Brain (organoid and tissue), 16 donors: ENCODE measurements at places on chromosomes 7 and 10.

- DNase-seq: no peak
These were observed 83.1 kb downstream of the FAS start for GRCh38 chr10:89073719-89074118.

DNA sequence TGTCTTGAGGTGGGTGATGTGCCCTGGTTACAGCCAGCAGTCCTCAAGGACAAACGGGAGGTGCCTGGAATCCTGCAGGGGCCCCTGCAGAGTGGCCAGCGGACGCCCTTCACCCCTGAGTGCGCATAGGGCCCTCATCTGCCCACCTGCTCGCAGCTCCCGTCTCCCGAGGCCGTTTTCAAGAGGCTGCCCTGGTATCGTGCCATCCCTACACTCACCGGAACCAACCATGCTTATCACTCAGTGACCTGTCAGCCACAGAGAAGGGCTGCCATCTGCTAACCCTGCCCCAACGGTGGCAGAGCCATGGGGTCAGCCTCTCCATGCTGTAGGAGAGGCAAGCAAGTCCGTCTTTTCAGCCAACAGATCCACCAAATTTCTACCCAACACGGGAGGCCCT, 122.0 kb downstream of the FAM53B start:
- no peak for DNase-seq

DNA sequence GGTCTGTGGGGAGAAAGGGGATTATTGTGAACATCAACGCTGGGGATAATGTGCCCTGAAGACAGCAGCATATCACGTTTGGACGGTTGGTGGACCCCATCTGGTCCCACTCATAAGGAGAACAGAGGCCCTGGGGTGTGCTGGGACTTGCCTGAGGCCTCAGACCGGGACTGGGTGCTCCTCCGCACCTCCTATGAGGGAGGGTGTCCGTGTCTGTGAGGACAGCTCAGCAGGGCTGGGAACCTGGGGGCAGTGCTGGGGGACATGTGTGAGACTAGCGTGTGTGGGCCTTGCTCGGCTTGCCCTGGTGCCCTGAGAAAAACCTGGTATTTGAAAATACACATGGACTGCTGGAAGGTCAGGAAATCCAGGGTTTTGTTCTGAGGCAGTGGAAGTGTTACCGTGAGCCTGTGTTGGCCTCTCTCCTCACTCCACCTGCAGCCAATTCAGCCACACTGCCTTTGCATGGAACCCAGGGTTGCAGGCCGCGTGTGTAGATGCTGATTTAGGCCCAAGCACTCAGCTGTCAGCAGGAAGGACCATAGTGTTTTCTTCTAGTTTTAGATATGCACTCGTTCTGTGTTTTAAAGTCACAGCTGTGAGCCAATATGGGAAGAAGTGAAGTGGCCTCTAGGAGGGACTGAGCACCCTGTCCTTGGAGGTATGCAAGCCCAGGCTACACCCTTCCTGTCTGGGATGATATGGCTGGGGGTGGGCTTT, 13.4 kb upstream of the SH2D4B start:
- peak; percentile 69 for DNase-seq

- no peak for DNase-seq
These were observed 46.4 kb downstream of the MYPN start for GRCh38 chr10:68155615-68156210.

- no peak for DNase-seq
These were observed 85.4 kb upstream of the GSDME start for GRCh38 chr7:24842449-24843241.

DNA sequence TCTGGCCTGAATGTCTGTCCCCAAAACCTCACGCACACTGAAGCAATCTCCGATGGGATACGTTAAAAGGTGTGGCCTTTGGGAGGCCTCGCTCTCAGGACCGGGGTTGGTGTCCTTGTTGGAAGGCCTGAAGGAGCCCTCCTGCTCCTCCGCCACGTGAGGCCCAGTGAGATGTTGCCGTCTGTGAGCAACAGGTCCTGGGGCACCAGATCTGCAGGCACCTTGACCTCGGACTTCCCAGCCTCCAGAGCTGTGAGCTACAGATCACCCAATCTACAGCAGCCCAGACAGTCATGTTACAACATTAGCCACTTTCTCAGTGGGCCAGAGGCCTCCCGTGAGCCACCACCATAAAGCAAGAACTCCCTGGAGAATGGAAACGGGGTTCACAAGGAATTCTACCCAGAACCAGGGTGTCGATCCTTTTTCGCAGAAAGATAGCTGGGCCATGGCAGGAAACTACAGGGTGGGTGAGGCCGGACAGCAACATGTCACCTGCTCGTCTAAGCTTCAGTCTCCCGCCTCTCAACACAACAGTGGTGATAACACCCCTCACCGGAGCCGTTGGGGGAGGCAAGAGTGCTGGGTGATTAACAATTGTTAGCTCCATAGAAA, 87.0 kb downstream of the DIP2C start:
- no peak for DNase-seq

- DNase-seq: no peak
These were observed 1.2 kb upstream of the EVX1 start for GRCh38 chr7:27241189-27242056.

GRCh38 chr10:14074062-14074884, 256.5 kb downstream of the FRMD4A start:
- peak; percentile 63 for DNase-seq

GRCh38 chr10:121647401-121647800, 49.2 kb upstream of the FGFR2 start:
- DNase-seq: no peak

GRCh38 chr7:148107443-148108127, 483.0 kb upstream of the C7orf33 start:
- DNase-seq: peak; percentile 55

GRCh38 chr10:133275684-133276092, 980 bp downstream of the ADAM8 start:
- no peak for DNase-seq

DNA sequence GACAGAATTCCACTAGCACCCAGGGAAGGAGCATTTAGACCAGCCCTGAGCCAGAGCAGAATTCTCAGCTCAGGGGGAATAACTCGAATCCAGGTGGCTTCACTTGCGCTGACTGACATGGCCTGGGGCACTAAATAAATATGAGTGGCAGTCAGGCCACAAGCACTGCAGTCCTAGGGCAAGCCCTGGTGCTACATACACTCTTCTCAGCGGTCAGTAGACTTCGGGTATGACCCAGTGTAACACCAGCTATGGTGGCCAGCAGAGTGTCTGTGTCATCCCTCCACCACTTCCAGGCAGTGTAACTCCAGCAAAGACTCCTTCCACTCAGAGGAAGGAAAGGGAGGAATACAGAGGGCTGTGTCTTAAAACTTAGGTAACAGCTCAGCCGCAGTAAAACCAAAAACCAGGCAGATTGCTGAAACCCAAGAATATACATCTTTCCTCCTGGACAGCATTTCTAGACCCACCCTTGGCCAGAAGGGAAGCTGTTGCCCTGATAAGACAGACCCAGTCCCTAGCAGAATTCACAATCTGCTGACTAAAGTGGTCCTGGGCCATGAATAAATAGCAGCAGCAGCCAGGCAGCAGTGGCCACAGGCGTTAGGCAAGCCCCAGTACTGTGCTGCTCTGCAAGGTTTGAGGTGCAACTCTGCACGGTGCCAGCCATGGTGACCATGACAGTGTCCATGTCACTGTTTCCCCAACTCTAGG, 77.0 kb downstream of the SNX13 start:
- DNase-seq: no peak

GRCh38 chr10:5737352-5737751, 52.7 kb downstream of the TASOR2 start:
- DNase-seq: no peak

DNA sequence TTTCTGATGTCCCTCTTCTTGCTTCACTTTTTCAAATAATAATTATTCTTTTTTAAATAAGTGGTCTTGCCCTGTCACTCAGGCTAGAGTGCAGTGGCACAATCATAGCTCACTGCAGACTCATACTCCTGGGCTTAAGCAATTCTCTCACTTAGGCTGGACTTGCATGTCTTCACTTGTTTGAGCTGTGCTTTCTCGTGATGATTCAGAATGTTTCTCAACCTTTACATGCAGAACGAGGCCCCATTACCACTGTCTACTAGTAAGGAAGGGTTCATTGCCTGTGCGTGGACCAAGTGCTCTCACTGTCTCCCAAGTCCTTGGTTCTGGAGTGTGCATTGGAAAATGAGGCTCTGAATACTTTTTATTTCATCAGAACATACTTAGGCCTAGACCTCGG, 468.6 kb upstream of the COBL start:
- no peak for DNase-seq
